Stimulated activated effector memory CD8-positive, alpha-beta T cell treated with anti-CD3 and anti-CD28 coated beads, Interleukin-12 subunit alpha, Interleukin-12 subunit beta, amount 100 ng/mL, for 72 hours (primary cell): ENCODE measurements at places on chromosomes 5 and 9.

DNA sequence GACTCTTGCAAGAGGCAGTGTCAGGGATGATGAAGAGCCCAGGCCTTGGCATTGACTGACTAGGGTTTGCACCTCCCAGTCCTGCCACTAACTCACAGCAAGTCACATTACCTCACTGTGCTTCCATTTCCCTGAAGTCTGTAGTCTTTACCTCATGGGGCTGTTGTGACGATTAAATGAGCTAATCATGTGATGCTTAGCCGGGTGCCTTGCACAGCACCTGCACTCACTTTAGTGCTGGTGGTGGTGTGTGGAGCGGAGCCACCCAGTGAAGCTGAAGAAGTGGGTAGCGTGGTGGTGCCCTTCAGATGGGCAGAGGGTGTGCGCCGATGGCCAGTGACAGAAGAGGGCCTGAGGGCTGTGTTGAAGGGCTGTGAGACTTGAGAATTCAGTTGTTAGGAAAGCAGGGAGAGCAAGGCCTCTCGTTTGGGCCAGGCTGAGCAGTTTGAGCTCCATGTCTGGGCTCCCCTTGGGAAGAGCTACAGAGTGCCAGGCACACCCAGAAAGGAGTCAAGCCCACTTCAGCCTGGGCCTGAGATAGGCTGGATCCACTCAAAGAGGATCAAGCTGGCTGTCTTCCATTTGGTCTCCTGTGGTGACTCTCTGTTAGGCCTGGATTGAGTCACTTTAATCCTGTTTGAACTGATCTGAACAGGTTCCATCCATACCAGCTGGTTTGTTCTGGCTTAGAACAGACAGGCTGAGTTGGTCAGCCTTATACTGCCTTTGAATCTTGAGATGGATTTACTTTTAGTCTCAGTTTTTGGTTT is 42.5 kb downstream of the RALGPS1 start:
- DNase-seq = no peak

DNA sequence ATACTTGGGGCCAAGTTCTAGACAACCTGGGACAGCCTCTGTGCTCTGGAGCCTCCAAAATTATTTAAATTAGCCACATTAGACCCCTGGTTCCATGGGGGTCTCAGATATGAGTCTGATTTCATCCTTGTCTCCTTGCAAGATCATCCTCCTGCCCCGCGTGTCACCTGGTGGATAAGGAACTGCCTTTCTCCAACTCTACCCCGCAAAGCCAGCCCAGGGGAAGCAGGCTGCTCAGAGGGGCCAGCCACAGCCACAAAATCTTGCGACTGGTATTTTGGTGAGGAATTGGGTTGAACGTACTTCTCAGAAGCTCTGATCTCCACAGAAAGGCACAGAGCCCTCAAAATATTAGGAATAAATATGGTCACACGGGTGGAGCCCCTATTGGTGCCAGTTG is 101.2 kb downstream of the AK8 start:
- DNase-seq = peak; percentile 20

- DNase-seq = no peak
These were observed 39.8 kb upstream of the SLC24A2 start for GRCh38 chr9:19828576-19829109.

DNA sequence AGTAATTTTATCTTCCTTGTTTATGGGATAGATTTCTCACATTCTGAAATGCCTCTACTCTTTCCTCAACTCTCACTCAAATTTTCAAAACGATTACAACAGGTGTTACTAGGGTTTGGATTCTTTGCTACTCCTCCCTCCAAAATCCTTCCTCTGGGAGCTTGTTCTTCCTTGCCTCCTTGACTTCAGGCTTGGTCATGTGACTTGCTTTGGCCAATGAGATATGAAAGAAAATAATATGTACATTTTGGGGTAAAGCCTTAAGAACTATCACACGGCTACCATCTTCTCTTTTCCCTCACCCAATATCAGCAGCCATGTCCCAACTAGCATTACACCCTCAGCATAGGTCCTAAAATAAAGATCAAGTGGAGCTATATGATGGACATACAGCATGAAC is 28.8 kb upstream of the SLC1A1 start:
- no peak for DNase-seq

DNA sequence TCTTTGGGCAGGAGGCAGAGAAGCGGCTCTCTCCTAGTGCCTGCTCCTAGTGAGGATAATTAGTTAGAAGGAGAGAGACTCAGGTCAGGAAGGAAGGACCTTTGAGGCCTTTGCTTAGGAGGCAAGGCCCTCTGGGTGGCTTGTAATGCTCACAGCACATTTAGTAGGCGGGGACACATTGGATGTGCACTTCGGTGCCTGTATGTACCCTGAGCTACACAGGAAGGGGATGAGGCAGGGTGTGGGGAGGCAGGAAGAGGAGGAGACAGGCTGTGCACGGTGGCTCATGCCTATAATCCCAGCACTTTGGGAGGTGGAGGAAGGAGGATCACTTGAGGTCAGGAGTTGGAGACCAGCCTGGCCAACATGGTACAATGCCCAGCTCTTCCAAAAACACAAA is 7.2 kb upstream of the LCN2 start:
- DNase-seq = no peak

DNA sequence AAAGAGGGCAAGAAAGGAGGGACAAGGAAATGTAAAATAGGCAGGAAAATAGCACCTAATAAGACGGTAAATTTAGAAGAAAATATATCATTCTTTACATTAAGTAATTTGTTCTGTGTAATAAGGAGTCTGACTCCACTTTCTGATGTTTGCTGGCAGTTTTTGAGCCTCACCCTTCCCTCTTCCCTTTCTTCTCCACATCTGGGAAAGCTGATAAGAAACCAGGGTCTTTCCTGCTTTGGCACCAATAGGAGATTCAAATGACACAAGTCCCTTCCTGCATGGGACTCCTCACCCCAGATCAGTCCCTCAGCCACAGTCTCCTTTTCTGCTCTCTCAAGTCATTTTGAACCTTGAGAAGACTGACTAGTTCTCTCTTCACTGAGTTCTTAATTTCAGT is 31.2 kb upstream of the LECT2 start:
- no peak for DNase-seq

DNA sequence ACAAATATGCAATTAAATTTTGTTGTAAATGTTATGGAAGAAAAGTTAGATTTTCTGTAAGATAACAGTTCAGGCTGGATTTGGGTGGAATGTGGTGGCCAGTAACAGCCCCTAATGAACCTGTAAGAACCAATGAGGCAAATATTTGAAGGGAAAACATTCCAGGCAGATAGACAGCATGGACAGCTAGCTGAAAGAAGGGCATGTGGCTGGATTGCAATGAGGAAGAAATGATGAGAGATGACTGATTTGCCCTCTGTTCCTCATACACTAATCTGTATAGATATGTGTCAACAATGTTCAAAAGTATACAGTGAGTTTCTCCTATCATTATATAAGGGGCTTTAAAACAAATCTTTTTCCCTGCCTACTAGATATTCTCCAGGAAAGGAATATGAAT is 58.8 kb downstream of the MAN2A1 start:
- DNase-seq = no peak

DNA sequence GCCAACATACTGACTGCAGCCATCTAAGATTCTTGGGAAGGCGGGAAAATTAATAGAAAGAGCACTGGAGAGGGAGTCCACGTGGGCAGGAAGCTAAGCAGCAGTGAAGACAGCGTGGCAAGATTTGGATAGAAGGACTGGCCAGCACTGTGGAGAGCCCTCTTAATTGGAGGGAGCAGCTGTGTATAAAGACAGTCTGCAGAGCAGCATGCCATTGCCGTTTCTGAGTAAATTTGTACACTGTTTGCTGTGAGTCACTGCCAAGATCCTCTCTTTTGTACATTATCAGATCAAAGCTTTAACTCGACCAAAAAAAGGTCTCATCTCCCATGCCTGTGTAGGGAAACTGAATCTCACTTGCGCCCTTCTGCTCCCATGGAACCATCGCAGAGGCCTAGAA is 45.3 kb downstream of the INSYN2B start:
- no peak for DNase-seq

DNA sequence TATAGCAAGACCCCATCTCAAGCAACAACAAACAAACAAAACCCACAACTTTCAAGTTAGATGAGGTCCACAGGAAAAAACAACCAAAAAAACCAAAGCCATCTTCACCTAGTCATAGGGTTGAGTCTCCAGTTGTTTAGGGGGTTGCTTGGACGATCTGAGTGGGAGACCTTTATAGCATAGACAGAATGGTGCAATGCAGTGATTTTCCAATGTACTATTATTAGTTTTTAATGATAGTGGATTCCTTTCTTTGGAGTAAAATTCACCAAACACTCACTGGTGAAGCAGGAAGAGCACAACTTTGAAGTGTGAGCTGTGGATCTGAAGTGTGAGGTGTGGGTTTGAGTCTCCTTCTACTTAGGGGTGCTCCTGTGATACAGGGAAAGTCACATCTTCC is 67.0 kb upstream of the KLF9 start:
- DNase-seq = no peak

DNA sequence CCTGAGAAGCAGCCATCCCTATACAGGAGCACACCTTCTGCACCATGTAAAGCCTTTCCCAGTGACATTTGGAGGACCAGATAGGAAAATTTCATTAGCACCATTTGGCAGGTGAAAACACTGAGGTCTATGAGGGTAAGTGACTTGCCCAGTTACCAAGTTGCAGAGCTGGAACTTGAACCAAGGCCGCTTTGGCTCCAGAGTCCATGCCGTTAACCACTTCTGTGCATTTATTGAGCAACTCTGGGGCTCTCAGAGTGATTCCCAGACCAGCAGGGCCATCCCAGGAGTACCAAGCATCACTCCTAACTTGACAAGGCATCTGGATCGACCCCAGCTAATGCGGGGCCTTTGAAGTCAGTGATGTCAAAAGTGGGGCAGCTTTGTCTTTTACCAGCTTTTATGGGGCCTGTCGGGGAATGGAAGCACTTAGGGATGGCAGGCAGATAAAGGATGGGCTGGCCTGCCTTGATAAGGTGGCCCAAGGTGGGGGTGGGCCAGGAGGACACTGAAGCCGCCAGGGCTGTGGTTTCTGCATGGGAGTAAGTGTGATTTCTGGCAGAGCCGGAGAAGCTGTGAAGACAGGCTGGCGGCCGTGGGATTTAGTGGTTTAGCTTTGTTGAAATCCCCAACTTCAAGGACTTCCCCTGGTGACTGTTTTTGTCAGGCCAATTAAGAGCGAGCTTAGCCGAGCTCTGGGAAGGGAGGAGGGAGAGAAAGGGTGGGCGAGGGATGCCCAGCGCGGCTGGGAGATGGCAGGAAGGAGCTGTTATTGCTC is 127.3 kb downstream of the MACROH2A1 start:
- no peak for DNase-seq

DNA sequence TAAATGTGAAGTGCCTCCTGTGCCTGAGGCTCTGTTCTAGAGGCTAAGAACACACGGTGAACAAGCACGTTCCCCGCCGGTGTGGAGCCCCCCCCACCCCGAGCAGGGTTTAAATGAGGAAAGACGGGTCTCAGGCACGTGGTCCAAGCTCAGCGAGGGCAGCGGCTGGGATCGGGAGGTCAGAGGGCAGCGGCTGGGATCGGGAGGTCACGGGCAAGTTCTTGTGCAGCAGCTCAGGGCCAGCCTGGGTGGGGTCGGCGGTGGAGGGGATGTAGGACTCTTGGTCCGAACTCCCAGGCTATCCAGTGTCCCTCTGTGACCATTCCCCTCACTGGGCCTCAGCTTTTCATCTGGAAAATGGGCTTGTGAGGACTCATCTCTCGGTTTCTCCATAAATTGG is 2.7 kb upstream of the GBGT1 start:
- no peak for DNase-seq

DNA sequence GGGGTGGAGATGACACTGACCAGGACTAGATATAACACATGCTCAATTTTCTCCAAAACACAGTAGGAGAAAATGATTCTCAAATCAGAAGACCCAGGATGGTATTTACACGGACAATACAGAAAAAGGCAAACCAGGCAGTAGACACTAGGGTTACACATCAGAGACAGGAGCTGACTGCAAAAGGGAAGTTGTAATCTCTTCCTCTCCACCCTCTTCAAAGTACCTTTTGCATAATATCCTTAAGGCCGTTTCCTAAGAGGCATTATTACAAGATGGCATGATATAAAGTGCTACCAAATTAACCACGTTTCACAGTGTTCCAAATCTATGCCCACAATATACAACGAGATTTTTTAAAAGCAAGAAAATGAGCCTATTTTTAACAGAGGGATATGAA is 39.2 kb downstream of the YIPF5 start:
- DNase-seq = no peak

- peak; percentile 35 for DNase-seq
These were observed 83.5 kb downstream of the PDE4D start for GRCh38 chr5:59810041-59810440.

DNA sequence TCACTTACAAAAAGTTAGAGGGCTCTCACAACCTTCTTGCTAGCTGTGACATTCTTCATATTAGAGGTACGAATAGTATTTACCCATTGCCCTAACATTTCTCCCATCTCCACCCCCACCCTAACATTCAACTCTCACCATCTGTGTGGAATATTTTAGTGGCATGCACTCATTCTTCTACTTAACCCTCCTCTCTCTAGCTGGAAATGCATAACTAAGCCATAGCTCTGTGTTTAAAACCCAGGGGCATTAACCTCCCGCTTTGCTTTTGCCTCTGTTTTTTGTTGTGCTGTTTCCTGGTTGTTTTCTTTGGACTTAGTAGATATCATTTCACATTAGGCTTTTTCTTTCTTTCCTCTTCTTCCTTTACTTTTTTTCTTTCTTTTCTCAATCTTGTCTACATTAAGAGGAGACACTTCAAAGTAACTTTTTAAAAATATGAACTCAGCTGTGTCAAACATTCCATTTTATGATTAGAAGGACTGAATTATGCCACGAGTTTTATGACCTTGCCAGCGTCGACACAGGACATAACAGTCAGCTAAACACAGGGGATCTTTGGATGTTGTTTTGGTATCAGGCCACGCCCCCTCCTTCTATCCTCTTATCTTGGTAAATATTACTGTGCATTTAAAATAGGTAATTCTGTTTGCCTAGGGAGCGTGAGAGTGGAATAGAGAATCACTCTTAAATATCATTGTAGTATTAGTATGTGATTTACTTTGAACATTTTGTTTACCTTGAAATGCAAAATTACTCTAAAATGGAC is 236.0 kb downstream of the CD180 start:
- DNase-seq = no peak

DNA sequence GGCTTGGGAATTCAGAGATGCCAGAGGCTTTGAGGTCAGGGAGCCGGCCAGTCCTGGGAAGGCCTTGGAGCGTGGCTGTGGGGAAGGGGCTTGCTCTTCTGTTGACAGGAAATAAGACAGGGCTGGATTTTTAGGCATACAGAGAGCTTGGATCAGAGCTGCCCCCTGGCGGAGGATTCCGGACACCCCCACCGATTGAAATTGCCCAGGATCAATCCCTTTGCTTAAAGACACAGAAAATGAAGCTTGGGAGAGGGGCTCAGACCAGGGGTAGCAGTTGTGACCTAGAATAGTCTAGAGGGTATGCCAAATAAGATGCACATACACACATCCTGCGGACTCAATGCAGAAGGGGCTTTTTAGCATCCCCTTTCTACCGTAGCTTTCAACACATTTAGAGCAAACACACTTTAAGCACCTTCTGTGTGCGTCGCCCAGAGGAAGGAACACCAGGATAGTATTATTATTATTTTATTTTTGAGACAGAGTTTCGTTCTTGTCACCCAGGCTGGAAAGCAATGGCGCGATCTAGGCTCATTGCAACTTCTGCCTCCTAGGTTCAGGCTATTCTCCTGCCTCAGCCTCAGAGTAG is 1.7 kb upstream of the NTMT1 start:
- DNase-seq = peak; percentile 86
